Esophagus mucosa (tissue), 1 donor: ENCODE measurements at places on chromosomes 7 and 10.

GRCh38 chr10:32888161-32888927 is 69.7 kb downstream of the ITGB1 start:
- no peak for ATAC-seq

DNA sequence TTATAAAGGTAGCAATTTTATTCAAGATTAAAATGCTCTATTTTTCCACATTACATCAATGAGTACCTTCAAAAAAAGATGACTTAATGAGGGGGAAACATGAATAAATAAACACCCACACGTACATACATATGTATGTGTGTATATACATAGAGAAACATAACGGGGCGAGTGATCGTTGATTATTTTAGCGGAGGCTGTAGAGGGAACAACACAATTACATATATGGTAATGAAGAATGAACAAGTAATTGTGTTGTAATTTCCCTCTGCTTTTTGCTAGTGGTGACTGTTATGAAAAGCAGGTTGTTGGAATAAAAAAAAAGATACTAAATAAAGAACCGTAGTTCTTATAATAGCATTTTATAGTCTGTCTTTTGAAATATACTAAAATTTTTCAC is 63.2 kb downstream of the CACNB2 start:
- ATAC-seq = no peak

DNA sequence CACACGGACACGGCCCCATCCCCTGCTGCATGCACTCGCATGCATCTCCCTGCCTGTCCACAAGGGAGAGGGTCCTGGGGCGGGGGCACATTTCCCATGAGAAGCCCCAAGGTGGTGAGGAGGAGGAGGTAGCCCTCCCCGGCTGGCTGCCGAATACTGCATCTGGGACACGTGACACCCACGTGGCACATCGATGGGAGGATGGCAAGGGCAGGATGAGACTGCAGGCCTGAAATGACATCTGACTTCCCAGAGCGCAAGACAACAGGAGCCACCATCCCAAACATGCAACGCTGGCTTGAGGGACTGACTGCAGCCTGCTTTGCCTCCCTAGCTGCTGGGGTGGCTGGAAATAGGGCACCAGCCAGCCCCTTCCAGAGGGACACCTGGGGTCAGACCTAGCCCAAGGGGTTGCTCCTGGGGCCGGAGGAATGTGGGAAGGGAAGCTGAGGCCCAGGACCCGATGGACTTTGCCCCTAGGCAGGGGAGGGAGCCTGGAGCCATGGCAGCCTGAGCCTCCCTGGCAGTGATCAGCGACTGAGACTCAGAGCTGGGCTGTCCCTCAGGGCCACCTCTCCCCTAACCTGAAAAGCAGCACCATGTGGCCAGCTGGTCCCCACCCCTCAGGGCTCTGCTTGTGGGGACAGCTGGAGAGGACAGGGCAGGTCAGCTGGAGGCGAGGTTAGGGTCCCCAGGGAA is 16.1 kb downstream of the BUD23 start:
- no peak for ATAC-seq

DNA sequence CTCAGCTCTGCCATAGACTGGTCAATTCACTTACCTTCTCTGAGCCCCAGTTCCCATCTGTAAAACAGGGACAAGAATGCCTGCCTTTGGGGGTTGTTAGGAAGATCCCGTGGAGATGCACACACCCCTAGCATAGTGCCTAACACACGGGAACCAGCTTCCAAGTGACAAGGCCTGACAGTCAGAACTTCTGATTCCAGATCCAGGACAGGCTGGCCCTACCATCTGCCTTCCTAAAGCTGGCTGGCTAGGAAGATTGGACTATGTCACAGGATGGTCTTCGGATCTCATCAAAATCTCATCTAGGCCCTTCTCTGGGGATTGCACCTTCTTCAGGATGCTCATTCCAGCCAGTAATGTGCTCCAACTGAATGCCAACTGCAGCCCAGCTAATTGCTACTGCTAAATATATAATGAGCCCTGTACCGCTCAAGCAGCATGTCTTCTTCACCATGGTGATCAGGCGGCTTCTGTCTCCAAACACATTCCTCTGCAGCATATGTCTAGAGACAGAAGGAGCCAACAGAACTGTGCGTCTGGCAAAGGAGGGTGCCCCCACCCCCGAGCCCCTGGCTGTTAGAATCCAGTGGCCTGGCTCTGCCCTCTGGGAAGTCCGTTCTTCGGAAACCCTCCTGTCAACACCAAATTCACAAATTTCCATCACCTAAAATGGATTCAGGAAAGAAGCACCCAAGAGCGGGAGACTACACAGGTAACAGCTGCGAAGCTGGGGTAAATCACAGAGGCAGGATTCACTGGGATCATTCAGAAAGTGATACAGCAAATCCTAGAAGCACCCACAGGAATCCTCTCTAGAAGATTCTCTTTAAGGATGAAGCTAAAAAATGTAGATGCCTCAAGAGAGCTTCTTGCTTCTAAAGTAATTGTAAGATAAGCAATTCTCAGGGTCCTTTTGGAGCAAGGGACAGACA is 142.1 kb upstream of the EEPD1 start:
- ATAC-seq = no peak

GRCh38 chr7:121081327-121081936 is 92.9 kb downstream of the CPED1 start:
- peak; percentile 76 for ATAC-seq

DNA sequence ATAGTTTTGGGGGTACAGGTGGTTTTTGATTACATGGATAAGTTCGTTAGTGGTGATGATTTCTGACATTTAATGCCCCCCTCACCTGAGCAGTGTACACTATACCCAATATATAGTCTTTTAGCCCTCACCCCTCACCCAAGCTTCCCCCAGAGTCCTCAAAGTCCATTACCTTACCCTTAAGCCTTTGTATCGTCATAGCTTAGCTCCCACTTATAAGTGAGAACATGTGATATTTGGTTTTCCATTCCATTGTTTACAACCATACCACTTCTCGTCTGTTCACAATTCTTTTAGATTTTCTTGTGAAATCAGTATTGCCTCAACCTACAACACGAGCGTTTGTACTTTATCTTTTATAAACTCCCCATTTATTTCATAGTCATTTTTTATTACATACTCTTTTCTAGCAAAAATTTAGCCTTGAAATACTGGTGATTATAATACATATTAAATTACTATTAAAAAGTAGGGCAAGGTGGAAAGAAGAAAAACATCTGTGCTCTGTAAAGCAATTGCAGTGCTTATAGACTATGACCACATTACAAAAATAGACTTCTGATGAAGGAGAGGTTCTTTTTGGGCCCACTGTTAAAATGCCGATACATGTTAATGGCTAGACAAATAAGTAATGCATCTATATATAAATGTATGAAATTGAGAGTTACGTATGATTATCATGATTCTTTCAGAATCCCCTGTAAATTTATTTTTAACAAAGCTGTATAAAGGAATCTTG is 164.8 kb downstream of the THSD7A start:
- no peak for ATAC-seq

- peak; percentile 64 for ATAC-seq
Observed at GRCh38 chr10:75464478-75465449, 33.3 kb downstream of the LRMDA start.
